ENCODE measurements at places on chromosomes 5 and 9. TPM values are rescaled to one million over a fixed set of nuclear protein-coding genes. Genes with fewer than 3 reads are reported as not detected.

The MPDZ gene
- total RNA-seq, result 96.8 TPM

- no peak for DNase-seq
These were observed 20.3 kb downstream of the CDC14B start for GRCh38 chr9:96599298-96599697.

- DNase-seq, result no peak
These were observed 9.5 kb upstream of the QSOX2 start for GRCh38 chr9:136255166-136255538.

DNA sequence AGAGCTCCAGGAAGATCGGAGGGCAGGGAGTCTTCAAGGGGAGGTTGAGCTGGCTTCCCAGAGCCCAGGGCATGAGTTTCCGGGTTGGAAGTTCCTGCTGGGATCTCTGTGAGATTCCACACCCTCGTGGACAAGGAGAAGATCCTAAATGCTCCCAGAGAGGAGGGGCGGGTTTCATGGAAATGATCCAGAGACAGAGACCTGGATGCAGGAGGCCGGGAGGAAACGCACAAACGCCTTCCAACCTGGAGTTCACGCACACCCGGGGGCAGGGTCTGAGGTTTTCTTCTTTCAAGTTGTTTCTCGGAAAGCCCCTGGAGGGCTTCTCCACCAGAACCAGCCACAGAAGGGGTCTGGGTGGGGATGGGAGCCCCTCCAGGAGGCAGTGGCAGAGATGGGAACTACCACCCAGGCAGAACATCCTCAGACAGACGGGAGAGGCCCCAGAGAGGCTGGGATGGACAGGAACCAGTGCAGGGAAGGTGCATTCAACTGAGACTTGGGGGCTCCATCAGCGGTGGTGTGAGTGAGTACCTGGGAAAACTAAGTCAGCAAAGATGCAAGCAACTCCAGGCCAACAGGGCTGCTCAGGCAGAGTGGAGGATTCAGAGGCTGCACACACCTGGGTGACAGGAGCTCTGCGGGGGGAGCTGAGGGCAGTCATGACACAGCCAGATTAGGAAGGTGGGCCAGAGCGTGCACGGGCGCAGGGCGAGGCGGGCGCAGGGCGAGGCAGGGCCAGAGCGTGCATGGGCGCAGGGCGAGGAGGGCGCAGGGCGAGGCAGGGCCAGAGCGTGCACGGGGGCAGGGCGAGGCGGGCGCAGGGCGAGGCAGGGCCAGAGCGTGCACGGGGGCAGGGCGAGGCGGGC lies 52.1 kb upstream of the EXOC3 start:
- no peak for DNase-seq

- no peak for DNase-seq
These were observed 78.5 kb downstream of the KIF4B start for GRCh38 chr5:155091768-155092717.

- no peak for DNase-seq
These were observed 21.7 kb upstream of the SYNPO start for GRCh38 chr5:150618588-150619281.

- DNase-seq, result no peak
These were observed 256.9 kb upstream of the ST8SIA4 start for GRCh38 chr5:101160002-101160401.

DNA sequence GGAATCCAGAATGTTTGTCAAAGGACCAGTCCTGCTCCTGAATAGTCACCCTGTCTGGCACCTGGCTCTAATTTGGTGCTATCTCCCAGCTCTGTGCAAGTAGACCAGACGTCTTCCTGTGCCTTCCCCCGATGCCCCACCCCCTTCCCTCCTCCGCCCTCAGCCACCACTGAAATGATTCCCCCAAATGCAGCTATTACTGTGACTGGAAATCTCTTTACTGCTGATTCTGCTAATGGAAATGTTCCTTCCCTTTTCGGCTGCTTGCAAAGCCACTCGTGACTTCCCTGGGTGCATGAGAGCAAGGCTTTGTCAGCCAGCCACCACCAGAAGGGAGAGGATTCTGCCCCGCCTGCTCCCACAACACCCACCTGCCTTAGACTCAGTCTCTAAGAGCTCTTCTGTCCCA lies 11.4 kb downstream of the ASTN2 start:
- DNase-seq, result no peak

- DNase-seq, result no peak
These were observed 60.4 kb downstream of the BNC2 start for GRCh38 chr9:16809912-16810610.

The DOCK8 gene
- total RNA-seq, result 12.5 TPM

- DNase-seq, result no peak
These were observed 22.7 kb upstream of the FSTL4 start for GRCh38 chr5:133635051-133635450.

DNA sequence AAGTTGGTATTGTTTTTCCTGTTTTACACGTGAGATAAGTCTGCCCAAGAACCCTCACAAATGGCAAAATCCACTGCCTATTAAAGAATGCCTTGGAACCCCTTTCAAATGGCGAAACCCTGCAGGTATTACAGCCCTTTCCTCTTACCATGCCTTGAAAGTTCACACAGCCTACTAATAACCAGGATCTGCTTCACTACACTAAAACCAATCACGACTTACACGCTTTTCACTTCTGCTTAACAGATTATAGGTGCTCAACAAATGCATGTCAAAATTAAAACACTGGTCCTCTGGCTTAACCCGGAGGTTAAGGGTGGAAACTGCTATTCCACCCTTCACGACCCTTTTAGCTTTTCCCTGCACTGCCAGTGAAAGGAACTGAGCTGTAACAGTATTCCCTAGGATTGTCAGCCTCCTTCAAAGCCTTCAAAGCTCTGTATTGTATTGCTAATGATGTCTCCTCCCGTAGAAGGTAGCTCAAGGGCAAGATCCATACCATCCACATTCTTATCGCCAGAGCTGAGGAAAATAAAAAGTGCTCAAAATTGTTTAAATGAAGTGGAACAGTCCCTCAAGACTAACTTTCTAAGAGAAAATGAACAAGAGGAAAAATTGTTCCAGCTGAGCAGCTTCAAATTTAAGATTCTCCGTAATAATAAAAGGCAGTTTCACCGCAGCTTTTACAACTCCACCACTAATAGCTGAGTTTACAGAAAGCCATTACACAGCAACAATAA lies 997 bp downstream of the AUH start:
- no peak for DNase-seq

- no peak for DNase-seq
These were observed 35.0 kb upstream of the ANKH start for GRCh38 chr5:14906628-14907027.

The PHYHD1 gene
- 16.8 TPM for total RNA-seq

GRCh38 chr5:162227075-162227474 lies 159.5 kb downstream of the GABRG2 start:
- DNase-seq, result no peak

- no peak for DNase-seq
These were observed 589.1 kb downstream of the MTRR start for GRCh38 chr5:8458038-8458383.

The F2RL2 gene
- total RNA-seq, result 2.1 TPM

The MYMK gene
- total RNA-seq, result 1.2 TPM

DNA sequence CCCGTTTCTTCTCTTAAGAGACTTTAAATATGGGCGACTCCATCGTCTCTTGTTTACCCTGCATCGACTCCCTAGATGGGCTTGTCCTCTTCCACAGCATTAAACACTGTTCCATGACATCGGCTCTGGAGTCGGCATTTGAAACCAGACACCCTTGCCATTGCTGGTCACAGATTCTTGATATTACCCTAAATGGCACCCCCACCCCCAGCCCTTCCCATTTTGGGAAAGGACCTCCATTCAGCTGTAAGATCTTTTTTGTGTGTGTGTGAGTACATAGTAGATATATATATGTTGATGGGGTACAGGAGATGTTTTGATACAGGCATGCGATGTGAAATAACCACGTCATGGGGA lies 51.1 kb upstream of the SH3PXD2B start:
- DNase-seq, result no peak

GRCh38 chr9:100440071-100440470 lies 13.1 kb downstream of the MSANTD3 start:
- no peak for DNase-seq

GRCh38 chr9:110065532-110065931 lies 142.4 kb downstream of the C9orf152 start:
- DNase-seq, result no peak
